ENCODE measurements at places on chromosomes 5 and 9.

DNA sequence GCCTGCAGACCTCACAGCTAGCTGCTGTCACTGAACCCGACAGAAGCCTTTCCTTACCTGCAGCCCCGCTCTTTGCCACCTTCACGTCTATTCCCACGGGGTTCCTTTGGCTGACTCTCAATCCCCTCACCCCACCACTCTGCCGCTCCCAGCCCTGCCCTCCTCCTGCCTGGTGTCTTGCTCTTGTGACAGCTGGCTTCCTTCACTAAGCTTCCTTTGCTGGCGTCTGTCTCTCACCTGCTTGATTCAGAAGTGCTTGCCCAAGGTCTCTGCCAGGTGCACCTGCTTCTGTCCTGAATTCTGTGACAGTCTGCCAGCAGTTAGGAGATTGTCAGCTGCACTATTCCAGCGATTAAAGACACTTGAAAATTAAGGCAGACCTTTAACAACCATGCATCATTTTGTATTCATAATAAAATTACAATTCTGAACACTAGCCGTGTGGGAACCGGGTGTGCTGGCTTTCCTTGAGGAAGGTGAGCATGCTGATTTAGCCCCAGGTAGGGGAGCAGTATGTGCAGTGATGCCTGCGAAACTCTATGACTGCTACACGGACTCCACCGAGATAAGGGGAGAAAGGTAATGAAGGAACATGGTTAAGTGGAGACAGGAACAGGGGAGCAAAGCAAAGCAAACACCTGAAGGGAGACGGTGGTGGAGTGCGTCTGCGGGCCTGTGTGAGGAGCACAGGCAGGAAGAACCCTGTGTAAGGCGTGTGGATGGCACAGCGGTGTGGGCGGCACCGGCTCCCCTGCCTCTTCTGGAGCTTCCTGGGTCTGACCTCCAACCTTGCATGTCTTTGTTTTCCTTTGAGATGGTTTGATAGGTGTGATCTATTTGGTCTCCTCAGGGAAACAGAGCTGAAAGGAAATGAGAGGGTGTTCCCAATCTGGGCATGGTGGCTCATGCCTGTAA lies 80.1 kb upstream of the CACNA1B start:
- DNase-seq = no peak

DNA sequence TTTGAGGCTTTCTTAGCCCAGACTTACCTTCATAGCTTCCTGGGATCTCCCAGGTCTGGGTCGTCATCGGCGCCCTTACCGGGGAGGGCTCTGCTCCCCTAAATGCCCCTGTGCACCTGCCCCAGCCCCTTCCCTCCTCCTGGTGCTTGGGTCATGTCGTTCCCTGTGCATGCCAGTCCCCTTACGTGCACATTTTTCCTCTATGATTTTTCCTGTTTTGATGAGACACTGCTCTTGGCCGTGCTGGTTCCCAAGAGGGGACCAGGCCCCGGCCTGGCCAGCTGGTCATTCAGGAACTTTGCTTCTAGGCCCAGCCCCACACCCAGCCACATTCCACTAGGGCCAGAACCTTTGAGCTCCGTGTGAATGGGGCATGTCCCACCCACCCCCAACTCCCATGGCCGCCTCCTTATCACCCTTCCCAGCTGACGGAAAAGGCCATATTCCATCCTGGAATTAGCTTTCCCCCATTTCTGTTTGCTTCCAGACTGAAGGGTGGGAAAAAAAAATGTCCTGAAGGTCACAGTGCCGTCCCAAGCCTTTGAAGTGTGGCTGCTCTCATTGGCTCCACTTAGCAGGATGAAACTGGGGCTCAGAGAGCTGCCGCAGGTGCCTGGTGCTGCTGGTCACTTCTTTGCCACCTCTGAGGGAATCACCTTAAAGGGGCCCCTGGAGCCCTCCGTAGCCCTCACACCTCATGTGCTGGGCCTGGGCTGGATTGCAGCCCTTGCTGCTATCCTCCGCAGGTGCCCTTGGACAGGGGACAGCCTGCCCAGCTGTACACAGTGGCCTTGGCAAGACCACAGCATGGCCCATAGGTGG lies 25.1 kb downstream of the ERGIC1 start:
- no peak for DNase-seq

DNA sequence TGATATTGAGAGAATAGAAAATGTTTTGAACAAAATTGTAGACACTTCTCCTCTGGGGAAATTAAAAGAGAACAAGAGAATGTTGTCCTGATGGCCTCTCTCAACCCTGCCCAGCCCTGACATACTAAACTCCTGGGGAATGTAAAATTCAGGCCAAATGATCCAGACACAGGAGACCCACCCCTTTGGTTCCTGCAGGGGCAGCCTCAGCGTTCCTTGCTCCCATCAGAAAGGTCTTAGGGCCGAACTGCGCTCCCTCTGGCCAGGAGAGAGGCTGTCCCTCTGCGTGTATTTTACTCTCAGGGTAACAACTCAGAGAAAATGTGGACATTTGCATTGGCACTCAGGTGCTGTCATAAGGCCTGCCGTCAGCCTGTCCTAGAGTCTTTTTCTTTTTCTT lies 616.3 kb upstream of the KLF4 start:
- DNase-seq = no peak

DNA sequence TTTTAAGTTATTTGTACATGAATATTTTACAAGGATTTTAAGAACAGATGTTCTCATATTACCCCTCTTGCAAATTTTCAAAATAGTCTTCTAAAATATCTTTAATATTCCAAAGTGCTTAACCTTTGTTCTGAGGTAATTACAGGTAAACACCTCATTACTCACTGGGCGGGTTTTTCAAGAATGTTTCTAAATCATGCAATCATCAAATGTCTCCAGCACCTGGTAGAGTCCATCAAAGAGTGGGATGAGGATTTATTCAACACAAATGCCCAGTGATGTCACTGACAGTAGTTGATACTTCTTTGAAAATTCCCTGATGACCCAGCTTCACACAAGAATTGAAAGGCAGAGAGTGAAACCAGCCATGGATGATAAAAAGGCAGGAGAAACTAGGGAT lies 114.4 kb downstream of the SEC61B start:
- no peak for DNase-seq

DNA sequence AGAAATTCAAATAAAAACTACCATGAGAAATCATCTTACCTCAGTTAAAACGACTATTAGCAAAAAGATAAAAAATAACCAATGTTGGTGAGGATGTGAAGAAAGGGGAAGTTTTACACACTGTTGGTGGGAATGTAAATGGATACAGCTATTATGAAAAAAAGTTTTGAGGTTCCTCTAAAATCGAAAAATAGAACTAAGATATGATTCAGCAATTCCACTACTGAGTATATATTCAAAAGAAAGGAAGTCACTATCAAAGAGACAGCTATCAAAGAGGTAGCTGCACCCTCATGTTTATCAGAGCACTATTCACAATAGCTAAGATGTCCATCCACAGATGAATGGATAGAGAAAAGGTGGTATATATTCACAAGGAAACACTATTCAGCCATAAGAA lies 1888.4 kb downstream of the MAT2B start:
- no peak for DNase-seq

GRCh38 chr9:75946766-75947165 lies 56.3 kb downstream of the PCSK5 start:
- DNase-seq = no peak

- DNase-seq = no peak
These were observed 31.2 kb downstream of the KCNMB1 start for GRCh38 chr5:170357955-170358444.

GRCh38 chr5:126805063-126805462 lies 28.1 kb downstream of the LMNB1 start:
- no peak for DNase-seq

GRCh38 chr5:122924719-122925395 lies 79.4 kb downstream of the SNX24 start:
- no peak for DNase-seq

- no peak for DNase-seq
These were observed 83.8 kb downstream of the ANKRD31 start for GRCh38 chr5:75152860-75153259.

GRCh38 chr5:178090856-178091255 lies 22.5 kb upstream of the N4BP3 start:
- no peak for DNase-seq

- DNase-seq = no peak
These were observed 48.4 kb downstream of the GALNT10 start for GRCh38 chr5:154238776-154239481.

GRCh38 chr9:128375865-128376264 lies 4.7 kb downstream of the URM1 start:
- no peak for DNase-seq

DNA sequence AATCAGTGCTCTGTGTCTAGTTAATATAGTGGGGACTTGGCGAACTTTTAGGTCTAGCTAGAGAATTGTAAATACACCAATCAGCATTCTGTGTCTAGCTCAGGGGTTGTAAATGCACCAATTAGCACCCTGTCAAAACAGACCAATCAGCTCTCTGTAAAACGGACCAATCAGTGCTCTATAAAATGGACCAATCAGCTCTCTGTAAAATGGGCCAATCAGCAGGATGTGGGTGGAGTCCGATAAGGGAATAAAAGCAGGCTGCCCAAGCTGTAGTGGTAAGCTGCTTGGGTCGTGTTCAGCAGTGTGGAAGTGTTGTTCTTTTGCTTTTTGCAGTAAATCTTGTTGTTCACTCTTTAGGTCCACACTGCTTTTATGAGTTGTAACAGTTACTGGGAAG lies 3.6 kb upstream of the OTULINL start:
- no peak for DNase-seq

GRCh38 chr9:37969130-37969529 lies 65.2 kb upstream of the SLC25A51 start:
- no peak for DNase-seq

DNA sequence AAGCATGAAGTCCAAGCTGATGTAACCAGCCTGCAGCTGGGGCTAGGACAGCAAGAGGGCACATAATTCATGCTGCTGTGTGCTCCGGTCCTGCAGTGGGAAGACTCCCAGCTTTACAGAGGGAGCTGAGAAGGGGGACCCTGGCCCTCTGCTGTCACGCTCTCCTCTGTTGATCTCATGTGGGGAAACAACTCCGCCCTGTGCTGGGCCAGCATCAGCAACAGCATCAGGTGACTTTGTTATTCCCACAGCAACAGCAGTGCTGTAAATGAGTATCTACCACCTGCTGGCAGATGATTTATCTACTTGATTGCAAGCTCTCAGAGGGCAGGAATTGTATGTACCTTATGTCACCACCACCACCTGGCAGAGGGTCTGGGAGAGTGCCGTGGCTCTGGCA lies 176.2 kb downstream of the COL23A1 start:
- no peak for DNase-seq

- DNase-seq = no peak
These were observed 9.8 kb downstream of the CXCL14 start for GRCh38 chr5:135568923-135569360.

GRCh38 chr5:31452314-31452713 lies 79.6 kb downstream of the DROSHA start:
- DNase-seq = no peak

DNA sequence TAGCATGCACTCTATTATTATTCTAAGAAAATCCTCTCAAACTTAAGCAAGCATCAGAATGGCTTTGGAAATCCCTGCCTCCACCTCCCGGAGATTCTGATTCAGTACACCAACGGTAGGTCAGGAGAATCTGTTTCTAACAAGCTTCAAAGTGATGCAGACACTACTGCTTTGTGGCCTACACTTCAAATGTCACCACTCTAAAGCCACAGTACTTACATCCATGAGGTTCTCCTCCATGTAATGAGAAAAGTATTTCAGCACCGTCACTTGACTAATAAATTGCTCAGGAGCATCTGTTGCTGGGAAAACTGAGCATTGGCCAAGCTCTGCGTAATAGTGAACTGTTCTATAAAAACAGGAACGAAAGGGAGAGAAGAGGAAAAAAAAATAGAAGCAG lies 4.8 kb downstream of the PLK2 start:
- no peak for DNase-seq

DNA sequence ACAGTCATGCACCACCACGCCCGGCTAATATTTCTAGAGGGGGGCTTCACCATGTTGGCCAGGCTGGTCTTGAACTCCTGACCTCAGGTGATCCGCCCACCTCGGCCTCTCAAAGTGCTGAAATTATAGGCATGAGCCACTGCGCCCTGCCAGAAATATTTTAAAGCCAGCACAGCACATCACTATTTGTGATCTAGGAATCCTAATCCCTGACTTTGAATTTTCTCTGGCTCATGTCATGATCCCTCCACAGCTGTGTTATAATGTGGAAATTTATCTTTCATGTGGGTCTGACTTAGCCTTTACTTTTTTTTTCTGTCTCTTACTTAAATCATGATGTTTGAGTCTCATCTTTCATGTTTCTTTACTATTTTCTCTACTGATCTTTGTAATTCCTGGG lies 18.7 kb upstream of the ITGA1 start:
- DNase-seq = no peak

DNA sequence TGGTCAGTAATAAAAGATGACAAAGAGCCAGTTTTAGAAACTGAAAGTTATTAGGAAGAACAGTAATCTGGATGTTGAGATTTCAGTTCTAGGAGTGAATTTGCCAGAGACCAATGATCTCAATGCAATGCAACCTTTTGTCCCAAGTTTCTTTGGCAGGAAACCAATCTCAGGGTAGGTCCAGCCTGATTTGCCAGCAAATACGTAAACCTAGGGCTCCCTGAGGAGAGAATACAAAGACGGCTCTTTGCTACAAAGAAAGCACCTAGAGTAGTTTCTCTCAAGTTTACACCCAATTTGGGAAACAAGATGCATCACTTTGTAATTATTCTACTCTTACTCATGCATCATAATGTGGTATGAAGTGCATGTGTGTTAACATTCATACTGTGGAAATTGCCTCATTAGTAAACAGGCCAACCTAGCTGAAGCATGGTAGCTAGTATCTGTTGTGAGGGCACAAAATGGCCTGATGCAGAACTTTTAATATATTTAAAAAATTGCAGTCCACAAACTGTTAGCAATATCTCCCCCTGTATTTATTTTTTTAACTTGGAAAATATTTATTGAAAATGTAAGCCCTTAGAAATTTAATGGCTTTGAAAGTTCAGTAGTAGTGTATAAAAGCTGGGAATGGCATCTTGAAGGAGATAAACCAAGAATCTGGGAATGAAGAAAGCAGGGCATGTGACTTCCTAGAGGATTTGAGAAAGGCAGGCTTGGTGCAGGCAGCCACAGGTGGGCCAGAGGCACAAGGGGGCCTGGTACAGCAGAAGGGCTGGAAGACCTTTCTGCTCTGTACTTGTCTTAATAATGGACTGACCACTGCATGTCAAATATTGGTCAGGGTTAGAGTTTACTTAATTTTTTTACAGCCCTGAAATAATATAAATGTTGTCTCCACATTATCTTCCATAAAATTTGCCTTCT lies 59.5 kb downstream of the MAST4 start:
- DNase-seq = no peak

DNA sequence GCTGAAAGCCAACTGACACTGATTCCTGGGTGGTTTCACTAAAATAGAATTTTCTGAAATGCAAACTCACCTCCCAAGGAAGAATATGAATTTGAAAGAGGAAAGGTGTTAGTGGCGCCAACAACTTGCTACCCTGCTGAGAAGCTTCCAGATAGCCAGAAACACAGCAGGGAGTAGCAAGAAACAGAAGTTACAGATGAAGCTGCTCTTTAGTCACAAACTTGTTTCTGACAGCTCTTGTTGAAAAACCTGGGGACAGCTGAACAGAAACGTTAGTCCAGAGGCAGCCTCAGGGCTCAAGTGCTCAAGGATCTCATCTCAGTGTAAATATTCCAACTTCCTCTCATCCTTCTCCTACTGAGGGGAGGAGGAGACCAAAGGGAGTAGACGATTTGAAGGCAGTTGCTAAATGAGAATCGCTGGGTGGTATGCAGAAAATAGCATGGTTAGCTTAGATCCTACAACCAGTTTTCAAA lies 184.1 kb downstream of the PDE4D start:
- DNase-seq = no peak

- DNase-seq = no peak
These were observed 19.8 kb downstream of the PCDHAC2 start for GRCh38 chr5:140986117-140986521.
